Karpas-422 (cell line): ENCODE measurements at places on chromosomes 11 and 22.

DNA sequence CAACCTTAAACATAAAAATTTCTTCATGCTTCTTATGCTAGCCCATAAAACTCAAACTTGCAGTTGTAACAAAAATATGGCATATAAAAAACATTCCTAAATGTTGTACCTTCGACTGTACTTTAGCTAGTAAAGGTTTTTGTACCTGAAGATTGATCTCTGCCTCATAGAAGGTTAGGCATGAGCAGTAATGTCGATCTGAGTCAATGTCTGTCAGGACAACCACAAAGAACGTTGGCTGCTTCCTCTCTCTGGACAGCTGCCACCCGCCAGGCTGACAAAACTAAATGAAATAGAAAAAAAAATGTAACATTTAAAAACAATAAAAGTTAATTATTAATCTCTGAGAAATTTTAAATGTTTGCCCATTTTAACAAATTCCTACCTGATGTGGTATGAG is 251.3 kb downstream of the SBF2 start:
- no peak for DNase-seq
- H3K36me3 ChIP-seq: no peaks in the 10 kb centered on the region
- H3K27ac ChIP-seq: no peak overlapping the region
- no peaks in the 10 kb centered on the region for H3K4me1 ChIP-seq
- H3K27me3 ChIP-seq: 0 out of 2 replicates have a peak, but pooled peaks cover 2% of the 10 kb centered on the region

GRCh38 chr22:27347951-27348350 is 453.6 kb downstream of the MN1 start:
- 0 out of 2 replicates have a peak, but pooled peaks cover 3% of the 10 kb centered on the region for H3K27me3 ChIP-seq
- no peaks in the 10 kb centered on the region for H3K36me3 ChIP-seq
- H3K4me3 ChIP-seq: no peak overlapping the region
- DNase-seq: peak; percentile 55

- peak overlapping the region; percentile 99 for H3K27ac ChIP-seq
- peaks cover 98% of the 10 kb centered on the region for H3K4me1 ChIP-seq
- H3K4me3 ChIP-seq: peak overlapping the region; percentile 45; the same call in 1 of the 2 replicates
- H3K27me3 ChIP-seq: no peaks in the 10 kb centered on the region
- no peak for DNase-seq
Observed at GRCh38 chr11:45024846-45025588, 74.3 kb upstream of the TP53I11 start.

- H3K4me1 ChIP-seq: peaks cover 15% of the 10 kb centered on the region
- H3K36me3 ChIP-seq: 0 out of 2 replicates have a peak, but pooled peaks cover 4% of the 10 kb centered on the region
- no peak overlapping the region for H3K4me3 ChIP-seq
Observed at GRCh38 chr11:27356624-27357222, 6.3 kb downstream of the CCDC34 start.

GRCh38 chr11:128893578-128894285 is 2.6 kb downstream of the KCNJ5 start:
- H3K27ac ChIP-seq: no peak overlapping the region
- no peaks in the 10 kb centered on the region for H3K36me3 ChIP-seq
- H3K4me3 ChIP-seq: no peak overlapping the region
- no peak for DNase-seq
- no peaks in the 10 kb centered on the region for H3K4me1 ChIP-seq
- H3K27me3 ChIP-seq: no peaks in the 10 kb centered on the region
